ENCODE measurements at places on chromosomes 3 and 15.

GRCh38 chr15:70053001-70053715 is 44.6 kb downstream of the TLE3 start:
- DNase-seq: no peak

DNA sequence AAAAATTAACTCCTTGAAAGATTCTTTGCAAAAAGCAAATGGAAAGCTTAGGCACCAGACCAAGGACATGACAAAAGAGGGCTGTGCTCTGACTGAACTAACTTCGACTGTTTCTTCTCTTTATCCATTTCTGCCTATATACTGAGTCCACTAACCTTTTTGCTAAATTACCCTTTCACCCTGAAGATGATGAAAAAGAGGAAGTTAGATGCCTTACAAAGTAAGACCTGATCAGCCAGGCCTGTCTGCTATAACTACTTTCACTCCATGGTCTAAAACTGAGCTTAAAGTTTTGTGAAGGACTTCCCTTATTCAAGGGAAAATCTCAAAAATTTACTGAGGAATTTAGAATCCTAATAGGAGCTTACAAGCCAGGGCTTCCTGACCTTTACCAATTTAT is 6.2 kb upstream of the IGSF10 start:
- DNase-seq: no peak

DNA sequence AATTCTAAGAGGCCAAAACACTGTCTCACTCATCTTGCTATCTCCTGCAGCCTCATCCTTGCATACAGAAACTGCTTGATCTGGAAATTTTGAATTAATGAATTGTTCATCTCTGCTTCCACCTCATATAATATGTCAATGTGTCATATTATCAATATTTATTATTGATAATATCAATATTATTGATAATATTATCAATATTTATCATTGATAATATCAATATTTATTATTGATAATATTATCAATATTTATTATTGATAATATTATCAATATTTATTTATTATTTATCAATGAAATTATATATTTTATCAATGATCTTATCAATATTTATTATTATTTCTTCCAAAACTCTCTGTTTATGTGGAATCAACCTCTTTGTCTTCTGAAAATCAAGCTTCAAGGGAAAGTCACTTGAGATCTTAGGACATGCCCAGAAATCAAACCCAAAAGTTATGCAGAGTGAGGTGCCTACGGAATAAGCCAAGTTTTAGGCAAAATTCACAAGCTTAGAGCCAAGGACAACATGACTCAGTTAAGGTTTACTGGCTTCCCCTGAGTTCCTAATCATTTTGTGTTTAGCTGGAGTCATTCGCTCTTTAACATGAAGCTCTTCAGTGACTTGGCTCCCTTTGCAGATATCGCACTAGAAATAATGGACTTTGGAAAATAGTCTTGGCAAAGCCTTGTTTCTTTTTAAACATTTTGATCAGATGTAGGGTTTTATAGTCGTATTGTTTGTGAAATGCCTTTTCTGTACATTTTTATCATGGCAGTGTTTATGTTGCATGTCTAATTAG is 297.1 kb upstream of the RARB start:
- no peak for DNase-seq

GRCh38 chr3:146387566-146387965 is 81.8 kb downstream of the PLSCR2 start:
- DNase-seq: no peak

- no peak for DNase-seq
Observed at GRCh38 chr3:169196789-169197188, 466.7 kb downstream of the MECOM start.

DNA sequence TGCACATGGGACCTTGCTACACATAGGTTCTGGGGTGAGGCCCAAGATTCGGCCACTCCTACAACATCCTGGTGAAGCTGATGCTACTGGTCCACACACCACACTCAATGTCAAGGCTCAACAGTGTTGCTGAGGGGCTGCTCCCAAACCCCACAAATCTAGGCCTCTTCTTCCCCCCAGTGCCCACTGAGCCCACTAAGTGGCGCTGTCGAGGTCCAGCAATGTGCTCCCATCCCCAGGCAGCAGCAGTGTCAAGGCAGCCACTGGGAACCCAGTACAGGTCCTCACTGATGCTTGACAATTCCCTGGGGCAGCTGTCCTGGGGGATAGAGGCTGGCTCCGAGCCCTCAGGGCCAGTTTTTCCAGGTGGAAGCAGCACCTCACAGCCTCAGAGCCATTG is 21.5 kb downstream of the SCN5A start:
- no peak for DNase-seq

DNA sequence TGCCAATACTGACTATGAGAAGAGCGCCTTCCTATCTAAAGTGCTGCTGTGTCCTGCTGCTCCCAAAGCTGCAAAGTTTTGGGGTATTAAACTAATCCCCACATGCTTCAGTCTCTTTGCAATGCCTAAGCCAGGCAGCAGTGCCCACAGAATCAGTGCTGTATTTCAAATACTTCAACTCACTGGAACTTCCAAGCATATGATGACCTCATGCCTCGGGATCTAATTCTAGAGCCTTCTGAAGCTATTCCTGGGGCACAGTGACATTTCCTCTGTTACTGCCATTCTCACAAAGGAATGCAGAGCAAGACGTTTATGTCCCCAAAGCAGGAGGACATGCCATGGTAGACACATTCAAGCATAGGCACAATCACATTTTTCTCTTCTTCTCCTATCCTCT is 78.5 kb downstream of the CD200 start:
- no peak for DNase-seq

GRCh38 chr15:69627548-69628158 is 175.0 kb downstream of the RPLP1 start:
- no peak for DNase-seq

- DNase-seq: no peak
Observed at GRCh38 chr15:33729653-33730052, 238.6 kb upstream of the CHRM5 start.

DNA sequence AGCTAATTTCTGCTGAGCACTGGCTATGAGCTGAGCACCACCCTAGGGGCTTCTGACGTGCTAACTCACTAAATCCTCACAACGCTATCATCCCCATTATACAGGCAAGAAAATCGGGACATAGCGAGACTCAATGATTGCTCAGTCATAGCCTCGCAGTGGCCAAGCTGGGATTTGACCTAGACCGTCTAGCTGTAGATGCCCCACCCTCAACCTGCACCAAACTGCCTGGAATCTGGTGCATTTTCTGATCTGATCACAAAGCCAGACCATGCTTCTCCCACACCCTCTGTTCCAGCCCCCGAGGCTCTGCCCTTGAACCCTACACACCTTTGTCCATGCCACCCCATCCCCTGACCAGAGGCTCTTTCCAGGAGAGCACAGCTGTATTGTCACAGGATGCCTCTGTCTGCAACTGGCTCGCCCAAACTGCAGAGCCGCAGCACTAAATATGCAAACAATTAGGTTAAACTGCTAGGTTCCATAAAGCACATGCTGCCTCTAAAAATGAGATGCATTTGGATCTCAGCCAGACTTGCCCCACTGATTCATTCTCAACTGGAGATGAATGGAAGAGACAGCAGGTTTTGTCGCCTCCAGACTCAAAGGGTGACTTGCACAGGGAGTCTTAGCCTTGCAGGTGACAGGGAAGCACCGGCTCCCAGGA is 95.2 kb downstream of the NUP210 start:
- no peak for DNase-seq

- DNase-seq: no peak
Observed at GRCh38 chr3:30113906-30114305, 492.5 kb upstream of the TGFBR2 start.

DNA sequence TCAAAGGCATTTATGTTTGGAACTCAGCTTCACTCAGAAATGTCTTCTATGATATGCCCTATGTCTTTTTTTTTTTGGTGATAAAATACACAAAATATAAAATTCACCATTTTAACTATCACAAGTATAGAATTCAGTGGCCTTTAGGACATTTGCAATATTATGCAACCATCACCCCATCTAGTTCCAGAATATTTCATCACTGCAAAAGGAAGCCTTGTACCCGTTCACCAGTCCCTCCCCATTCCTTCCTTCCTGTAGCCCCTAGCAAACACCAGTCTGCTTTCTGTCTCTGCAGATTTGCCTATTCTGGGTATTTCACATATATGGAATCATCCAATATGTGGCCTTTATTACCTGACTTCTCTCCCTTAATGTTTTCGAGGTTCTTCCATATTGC is 134.8 kb downstream of the ADAMTS9 start:
- DNase-seq: no peak

- DNase-seq: no peak
Observed at GRCh38 chr3:31294430-31295149, 238.1 kb upstream of the STT3B start.

DNA sequence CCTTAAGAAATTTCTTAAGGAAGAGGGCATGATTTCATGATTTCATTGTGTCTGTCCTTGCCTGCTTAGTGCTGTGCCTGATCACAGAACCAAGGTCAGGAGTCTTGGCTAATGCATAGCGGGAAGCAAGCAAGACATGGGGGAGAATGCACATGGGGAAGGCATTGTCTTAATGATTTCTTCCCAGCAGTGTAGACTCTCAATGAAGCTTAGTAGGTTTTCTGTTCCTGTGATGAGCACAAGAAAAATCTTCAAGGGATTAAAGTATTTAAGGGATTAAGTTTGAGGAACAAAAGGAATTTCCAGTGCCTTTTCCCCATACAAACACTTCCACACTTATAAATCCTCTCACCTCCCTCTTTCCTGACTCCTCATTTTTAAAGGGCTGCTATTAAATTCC is 46.9 kb upstream of the SEMA6D start:
- DNase-seq: no peak

DNA sequence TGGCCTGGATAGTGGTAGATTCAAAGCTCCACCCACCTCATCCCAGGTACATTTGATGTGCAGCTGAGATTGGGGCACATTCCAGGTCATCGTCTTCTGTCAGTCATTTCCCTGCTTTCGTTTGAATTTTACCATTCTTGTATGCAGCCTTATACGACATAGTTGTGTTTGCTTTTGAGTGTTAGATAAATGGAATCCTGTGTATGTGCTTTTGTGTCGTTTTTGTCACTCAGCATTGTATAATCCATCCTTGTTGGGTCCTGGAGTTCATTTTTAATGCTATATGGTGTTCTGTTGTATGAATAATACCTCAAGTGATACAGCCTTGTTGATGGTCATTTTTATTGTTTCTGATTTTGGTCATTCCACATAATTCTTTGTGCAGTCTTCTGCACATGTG is 7.3 kb downstream of the RCCD1 start:
- no peak for DNase-seq

DNA sequence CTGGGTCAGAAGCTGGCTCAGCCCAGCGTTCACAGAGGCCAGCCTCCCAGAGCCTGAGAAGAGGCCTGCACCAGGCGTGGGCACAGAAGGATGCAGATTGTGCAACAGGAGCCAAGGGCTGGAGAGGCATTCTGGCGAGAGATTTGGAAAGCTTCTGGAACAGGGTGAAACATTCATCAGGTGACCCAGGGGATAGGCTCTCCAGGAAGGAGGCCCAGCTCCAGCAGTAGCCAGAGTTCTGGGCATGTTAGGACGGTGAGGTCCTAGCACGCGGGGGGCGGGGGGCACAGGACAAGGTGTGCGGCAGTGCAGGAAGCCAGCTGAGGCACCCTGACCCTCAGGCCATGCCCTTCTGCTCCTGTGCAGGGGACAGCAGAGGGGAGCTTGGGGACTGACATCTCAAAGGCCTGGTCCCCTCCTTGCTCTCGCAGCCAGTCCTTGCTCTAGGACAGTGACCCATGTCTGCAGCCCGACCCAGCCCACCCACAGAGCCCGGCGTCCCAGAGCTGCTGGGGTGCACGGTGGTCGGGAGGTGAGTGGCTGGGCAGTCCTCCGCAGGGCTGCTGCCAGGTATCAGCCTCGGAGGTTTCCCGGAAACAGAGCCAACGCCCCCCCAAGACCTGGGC is 111.7 kb upstream of the KLF13 start:
- no peak for DNase-seq

DNA sequence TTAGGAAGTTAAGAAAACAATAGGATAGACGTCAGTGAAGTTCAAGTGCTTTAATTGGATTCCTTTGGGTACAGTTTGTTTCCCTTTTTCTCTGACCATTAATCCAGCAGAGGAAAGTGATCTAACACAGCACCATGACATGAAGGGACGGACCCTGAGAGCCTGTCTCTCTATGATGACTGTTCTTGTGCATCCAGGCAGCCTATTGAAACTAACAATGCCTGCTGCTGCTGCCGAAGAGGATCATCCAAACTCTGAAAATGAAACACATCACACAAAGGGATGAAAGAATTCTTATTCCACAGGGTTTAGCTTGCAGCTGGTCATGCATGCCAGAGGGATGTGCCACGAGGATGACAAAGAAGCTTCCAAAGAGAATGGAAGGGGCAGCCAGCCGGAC is 75.5 kb downstream of the ZBTB20 start:
- DNase-seq: no peak

DNA sequence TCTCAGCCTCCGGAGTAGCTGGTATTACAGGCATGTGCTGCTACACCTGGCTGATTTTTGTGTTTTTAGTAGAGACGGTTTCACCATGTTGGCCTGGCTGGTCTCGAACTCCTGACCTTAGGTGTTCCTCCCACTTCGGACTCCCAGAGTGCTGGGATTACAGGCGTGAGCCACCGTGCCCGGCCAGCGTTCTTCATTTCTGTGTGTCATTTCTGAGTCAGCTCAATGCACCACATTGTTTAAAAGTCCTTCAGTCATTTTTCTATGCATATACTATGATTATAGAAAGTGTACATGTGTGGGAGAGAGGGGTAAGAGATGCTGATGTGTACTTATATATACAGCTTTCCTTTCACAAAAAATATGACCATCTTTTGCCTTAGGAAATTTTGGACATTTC is 2.1 kb downstream of the QTRT2 start:
- DNase-seq: no peak

GRCh38 chr15:84961707-84962106 is 19.9 kb upstream of the PDE8A start:
- no peak for DNase-seq

DNA sequence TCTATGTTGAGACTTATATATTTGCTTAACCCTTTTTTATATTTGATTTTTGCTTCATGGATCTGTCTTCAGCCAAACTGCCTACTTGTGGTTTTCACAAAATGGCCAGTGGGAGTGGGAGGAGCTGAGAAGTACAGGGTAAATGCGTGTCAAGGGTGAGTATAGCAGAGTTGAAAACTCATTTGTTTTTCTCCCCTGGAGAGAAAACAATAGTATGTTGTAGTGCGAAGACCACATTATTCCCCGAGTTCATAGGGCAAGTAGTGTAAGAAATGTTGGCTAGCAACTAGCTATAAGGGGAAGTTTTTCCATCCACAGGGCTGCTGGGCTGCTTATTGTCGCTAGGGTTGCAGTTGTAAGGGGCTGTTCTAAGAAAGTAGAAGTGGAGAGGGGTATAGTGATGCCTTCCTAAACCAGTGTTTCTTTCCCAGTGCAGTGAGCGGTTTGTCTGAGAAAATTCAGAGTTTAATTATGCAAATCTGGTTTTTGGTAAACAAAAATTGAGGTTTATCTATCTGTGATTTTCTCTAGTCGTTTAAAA is 153.8 kb upstream of the AZI2 start:
- no peak for DNase-seq

DNA sequence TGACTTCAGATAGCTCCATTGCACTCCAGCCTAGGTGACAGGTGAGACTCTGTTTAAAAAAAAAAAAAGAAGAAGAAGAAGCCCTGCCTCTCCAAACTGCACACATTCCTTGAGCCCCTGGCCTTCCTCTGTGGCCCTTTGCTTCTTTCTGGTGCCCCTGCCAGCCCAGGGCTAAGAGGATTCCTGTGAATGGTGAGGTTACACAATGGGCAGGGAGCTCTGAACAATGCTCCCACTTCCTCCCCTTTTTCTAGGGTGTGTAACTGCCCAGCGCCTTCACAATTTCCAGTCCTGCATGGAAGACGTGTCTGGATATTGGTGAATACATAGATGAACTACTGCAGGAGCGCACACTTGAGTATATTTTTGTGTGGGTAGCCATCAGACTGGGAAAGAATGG is 3.6 kb upstream of the AMOTL2 start:
- no peak for DNase-seq

GRCh38 chr3:39234651-39235050 is 42.3 kb upstream of the XIRP1 start:
- DNase-seq: peak; percentile 14
